CD4-positive, alpha-beta T cell treated with Interleukin-15 for 4 hours (primary cell): ENCODE measurements at places on chromosomes 3 and 15.

GRCh38 chr15:76285241-76285825 is 25.9 kb downstream of the ETFA start:
- no peak for DNase-seq

GRCh38 chr3:179760944-179761343 is 108.1 kb downstream of the USP13 start:
- DNase-seq = no peak

DNA sequence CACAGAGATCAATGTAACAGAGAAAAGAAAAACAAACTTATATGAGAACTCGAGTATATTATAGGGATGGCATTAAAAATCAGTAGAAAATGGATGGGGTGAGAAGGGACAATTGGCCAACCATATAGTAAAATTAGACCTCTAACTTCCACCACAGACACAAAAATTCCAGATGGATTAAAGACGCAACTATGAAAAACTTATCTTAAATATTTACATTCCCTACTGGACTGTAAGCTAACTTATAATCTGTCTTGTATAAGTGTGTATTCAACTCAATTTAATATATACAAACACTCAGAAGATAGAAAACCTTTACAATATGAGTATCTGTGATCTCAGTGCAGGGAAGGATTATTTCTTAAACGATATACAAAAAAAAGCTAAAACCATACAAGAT is 3.0 kb downstream of the MFAP1 start:
- DNase-seq = no peak

GRCh38 chr15:32057876-32058425 is 27.6 kb downstream of the CHRNA7 start:
- no peak for DNase-seq

GRCh38 chr15:37109872-37110572 is 9.7 kb upstream of the MEIS2 start:
- no peak for DNase-seq

DNA sequence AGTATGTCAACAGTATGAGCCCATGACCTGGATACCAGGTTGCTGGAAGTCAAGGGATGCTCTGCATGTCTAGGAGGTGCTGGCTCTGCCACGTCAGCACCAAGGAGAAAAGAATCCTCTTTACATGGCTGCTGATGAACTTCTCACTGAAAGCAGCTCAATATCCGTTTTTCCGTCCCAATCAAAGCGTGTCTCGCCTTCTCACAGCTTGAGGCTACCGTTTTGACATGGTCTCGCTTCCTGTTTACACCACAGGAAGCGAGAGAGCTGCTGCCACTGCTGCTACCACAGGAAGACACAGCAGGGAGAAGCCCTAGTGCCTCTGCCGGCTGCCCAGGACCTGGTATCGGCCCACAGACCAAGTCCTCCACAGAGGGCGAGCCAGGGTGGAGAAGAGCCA is 27.3 kb downstream of the STARD5 start:
- DNase-seq = peak; percentile 73

- DNase-seq = no peak
Measured at GRCh38 chr3:48688737-48689075, 3.0 kb upstream of the NCKIPSD start.

DNA sequence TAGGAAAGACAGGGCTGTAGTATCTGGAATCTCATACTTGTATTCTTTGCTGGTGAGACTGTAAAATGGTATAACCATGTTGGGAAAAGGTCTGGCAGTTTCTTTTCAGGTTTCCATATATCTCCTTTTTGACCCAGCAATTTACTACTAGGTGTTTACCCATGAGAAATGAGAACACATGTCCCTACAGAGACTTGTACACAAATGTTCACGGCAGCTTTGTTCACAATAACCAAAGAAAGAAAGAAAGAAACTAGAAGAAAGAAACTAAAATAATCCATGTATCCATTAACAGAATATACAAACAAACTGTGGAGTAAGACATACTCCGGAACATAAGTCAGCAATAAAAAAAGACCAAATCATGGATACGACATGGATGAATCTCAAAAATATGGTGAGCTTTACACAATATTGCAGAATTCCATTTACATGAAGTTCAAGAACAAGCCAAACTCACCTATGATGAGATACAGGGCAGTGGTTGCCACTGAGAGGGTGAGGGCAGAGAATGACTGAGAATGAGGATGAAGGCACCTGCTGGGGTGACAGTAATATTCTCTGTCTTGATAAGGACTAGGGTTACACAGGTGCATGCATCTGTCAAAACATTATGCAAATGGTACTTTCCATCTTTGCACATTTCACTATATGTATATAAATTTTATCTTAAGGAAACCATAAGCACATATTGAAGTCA is 2.7 kb downstream of the RFTN1 start:
- DNase-seq = no peak

DNA sequence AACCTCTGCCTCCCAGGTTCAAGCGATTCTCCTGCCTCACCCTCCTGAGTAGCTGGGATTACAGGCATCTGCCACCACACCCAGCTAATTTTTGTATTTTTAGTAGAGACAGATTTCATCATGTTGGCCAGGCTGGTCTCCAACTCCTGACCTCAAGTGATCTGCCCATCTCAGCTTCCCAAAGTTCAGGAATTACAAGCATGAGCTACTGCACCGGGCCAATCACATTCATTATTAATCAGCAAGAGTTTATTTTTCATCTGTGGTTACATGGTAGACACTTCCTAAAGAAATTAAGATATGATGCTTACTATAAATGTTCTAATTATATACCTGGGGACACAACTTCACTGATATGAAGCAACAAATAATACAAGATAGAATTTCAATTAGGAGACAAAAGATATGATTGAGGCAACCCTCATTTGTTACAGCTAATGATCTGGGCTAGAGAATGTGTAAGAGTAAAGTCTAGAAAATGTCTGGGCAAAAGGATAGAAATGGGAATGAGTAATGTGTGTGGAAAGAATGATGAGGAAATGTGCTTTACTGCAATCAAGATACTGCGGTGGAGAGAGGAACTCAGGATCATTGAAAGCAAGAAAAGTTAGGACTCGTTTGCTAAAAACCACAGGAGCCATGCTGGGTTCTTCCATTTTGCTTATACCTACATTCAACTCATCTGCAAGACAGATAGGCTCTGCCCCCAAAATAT is 366.8 kb downstream of the ZIC1 start:
- DNase-seq = no peak

GRCh38 chr3:141465221-141465620 is 21.6 kb upstream of the RASA2 start:
- no peak for DNase-seq
